Activated T-helper 17 cell treated with anti-CD3 and anti-CD28 coated beads, Interleukin-2, amount 50 U/mL, for 72 hours (primary cell): ENCODE measurements at places on chromosomes 2 and 18. TPM values are rescaled to one million over a fixed set of nuclear protein-coding genes. Genes with fewer than 3 reads are reported as not detected.

DNA sequence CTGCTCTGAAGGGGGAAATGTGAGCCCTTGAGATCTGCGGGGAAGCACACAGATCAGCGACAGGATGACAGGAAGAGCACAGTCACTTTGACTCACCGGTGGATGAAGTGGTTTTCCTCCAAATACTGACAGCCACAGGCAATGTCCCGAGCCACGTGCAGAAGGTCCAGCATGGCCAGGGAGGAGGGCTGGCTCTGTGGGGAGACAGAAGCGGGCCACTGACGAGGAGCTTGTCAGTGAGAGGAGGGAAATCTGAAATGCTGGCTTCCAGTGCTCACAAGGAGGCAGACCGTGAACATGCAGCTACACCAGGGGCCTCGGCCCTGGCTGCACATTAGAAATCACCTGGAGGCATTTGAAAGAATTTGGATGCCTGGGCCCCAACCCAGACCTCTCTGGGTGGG is 98.7 kb downstream of the CLIP4 start:
- no peaks in the 10 kb centered on the region for H3K4me1 ChIP-seq
- H3K36me3 ChIP-seq = no peaks in the 10 kb centered on the region
- H3K27ac ChIP-seq = peak overlapping the region; percentile 31
- no peak for ATAC-seq

DNA sequence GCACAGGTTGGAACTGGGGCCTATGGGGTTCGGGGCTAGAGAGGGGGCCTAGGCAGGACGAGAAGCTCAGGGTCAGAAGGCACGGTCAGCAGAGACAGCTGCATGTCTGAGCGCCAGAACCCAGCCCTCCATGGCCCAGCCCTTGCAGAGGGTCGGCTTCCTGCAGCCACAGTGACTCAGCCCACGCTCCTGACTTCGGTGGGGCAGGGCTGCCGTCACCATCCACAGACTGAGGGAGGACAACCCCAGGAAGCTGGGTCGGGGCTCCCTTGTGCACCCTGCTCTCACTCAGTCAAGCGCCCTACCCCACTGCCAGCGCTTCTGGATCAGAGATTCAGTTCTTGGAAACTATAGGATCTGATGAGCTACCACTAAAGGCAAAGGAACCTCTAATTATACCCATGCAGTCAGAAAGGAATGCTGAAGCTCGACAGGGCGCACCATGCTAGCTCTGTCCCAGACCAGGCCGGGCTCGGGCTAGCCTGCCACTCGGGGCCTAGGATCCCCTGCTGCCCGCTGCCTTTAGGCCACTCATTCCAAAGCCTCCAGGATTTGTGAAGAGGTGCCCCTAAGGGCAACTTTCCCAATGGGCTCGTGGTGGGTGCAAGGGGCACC is 3.0 kb downstream of the ACTR1B start:
- H3K4me3 ChIP-seq = peak overlapping the region; percentile 92
- peaks cover 8% of the 10 kb centered on the region for H3K4me1 ChIP-seq
- H3K27ac ChIP-seq = peak overlapping the region; percentile 97
- peaks cover 80% of the 10 kb centered on the region for H3K36me3 ChIP-seq
- no peak for ATAC-seq

DNA sequence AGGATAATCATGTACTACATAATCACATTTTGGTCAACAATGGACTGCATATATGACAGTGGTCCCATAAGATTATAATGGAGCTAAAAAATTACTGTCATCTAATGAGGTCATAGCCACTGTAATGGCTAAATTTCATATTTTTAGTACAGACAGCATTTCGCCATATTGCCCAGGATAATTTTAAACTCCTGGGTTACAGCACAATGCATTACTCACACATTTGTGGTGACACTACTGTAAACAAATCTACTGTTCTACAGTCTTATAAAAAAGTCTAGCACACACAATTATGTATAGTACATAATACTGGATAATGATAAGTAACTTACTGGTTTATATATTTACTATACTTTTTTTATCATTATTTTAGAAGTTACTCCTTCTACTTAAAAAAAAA is 12.8 kb downstream of the EIF2AK2 start:
- H3K4me3 ChIP-seq = no peak overlapping the region
- H3K4me1 ChIP-seq = peaks cover 5% of the 10 kb centered on the region
- peaks cover 76% of the 10 kb centered on the region for H3K36me3 ChIP-seq
- ATAC-seq = no peak
- H3K27ac ChIP-seq = no peak overlapping the region

DNA sequence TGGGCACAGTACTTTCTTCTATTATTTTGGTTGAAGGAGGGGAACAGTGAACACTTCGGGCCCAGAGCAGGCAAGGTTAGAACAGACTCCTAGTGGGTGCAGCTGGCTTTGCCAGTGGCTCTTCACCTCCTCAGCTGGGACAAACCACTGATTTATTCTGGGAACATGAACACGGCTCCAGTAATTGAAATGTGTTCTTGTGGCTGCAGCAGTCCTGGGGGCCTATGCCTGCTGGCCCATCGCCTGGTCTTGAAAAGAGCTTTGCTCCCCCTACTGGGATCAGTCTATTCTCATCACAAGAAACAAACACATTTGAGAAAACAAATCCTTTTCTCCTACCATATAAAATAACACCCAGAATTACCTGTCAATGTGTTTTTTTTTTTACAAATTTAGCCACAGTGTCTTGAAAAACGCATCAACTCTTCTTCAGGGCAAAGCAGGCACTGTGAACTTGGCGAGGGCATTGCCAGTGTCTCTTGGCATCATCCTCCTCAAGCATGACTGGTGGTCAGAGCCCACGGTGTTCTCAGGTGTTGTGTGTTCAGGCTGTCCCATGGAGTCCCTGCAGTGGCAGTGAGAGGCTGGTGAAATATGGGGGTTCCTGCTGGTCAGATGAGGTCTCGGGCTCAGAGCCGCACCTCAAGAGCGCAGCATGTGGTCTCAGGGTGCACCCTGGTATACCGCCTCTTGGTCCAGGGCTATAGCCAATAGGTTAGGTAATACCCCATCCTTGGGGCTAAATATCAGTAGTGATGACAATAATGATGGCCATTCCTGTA is 51.3 kb downstream of the RNF144A start:
- H3K36me3 ChIP-seq = peaks cover 30% of the 10 kb centered on the region
- no peak for ATAC-seq
- H3K4me3 ChIP-seq = no peak overlapping the region

- no peak within 1 kb of the TSS for H3K27ac ChIP-seq
- H3K27me3 ChIP-seq = peaks cover 46% of the 10 kb centered on the region
- peaks cover 5% of the 10 kb centered on the region for H3K4me1 ChIP-seq
- peaks cover 6% of the 10 kb centered on the region for H3K36me3 ChIP-seq
- H3K4me3 ChIP-seq = peak within 1 kb of the TSS; percentile 83
- ATAC-seq = peak; percentile 42
Observed at GRCh38 chr18:31684279-31685096, at the start of gene B4GALT6. B4GALT6 (minus strand) TSS chr18:31684581; CDS start chr18:31684426, 155 bp downstream.

GRCh38 chr18:45993438-45993837 is 26.3 kb upstream of the EPG5 start:
- no peak overlapping the region for H3K27ac ChIP-seq
- peaks cover 8% of the 10 kb centered on the region for H3K4me1 ChIP-seq
- no peak overlapping the region for H3K4me3 ChIP-seq
- peaks cover 14% of the 10 kb centered on the region for H3K36me3 ChIP-seq

- no peak overlapping the region for H3K4me3 ChIP-seq
- H3K27ac ChIP-seq = no peak overlapping the region
- no peaks in the 10 kb centered on the region for H3K4me1 ChIP-seq
- ATAC-seq = no peak
- no peaks in the 10 kb centered on the region for H3K27me3 ChIP-seq
- no peaks in the 10 kb centered on the region for H3K36me3 ChIP-seq
Observed at GRCh38 chr2:50791271-50791670, 240.7 kb downstream of the NRXN1 start.

DNA sequence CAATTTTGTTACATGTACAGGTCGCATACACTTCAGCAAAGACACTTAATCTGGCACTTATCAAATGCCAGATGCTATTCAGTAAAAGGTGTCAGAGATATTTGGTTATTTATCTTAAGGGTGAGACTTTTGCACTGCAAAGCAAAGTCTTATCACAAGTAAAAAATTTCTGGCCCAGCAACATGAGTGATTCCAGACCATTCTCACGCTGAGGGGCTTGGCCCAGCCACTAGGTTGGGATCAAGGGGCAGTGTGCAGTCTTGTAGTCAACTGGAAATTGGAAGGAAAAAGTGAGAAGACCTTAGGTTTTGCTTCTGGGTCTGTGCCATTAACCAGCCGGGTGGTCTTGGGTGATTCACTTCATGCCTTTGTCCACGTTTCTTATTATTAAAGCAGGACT is 181.6 kb downstream of the RNF144A start:
- no peaks in the 10 kb centered on the region for H3K36me3 ChIP-seq
- H3K27ac ChIP-seq = no peak overlapping the region
- no peaks in the 10 kb centered on the region for H3K27me3 ChIP-seq
- no peaks in the 10 kb centered on the region for H3K4me1 ChIP-seq
- no peak for ATAC-seq
- no peak overlapping the region for H3K4me3 ChIP-seq

DNA sequence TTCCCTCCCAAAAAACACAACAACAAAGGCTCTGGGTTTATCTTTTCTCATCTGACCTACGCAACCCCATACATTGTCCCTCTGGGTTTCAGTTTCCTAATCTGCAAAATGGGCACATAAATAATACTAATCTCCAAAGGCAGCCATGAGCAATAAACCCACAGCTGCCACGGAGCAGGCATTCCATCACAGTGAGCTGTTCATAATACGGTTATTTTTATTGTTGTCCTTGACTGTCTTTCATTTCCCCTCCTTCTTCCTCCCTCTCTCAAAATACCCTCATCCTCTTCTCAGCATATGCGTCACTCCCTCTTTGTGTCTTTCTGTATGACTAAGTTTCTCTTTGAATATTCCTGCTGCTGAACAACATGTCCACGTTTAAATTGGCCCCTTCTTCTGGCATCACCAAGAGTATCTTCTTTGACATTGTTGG is 129.8 kb upstream of the CAB39 start:
- no peaks in the 10 kb centered on the region for H3K27me3 ChIP-seq
- H3K4me3 ChIP-seq = peak overlapping the region; percentile 42
- peak; percentile 95 for ATAC-seq
- peak overlapping the region; percentile 61 for H3K27ac ChIP-seq

DNA sequence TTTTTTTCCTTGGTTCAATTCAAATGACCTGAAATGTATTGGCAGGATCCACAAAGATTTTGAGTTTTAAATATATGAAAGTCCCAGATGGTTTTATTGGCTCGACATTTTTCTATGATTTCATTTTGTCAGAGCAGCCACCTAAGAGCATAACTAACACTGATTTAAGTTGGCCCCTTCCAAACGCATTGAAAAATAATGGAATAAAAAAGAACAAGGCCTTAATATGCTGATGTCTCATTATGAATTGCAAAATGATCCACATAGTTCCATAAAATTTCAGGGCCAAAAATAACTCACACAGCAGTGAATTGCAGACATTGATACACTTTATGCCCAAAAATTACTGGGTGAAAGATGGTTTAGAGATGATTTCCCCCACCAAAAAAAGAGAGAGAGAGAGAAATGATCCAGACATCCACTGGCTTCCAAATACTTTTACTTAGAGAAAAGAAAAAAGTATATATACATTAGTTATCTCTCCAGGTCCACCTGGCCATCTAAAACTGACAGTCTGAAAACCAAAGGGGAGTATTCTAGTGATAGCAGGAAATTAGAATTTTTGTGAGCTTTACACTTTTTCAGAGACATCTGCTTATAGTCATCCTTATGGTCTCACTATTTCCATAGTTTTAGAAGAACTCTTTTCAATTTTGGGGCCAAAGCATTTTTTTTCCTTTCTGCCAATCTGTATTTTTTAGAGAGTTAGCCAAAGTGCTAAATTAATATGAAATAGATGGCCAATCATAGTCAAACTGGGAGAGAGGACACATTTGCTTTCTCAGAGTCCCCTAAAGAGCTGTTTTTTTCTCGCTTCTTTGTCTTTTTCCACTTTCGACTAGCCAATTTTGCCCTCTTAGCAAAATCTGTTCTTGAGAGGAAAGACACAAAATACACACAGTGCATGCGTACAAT is 213.5 kb upstream of the RND3 start:
- H3K4me1 ChIP-seq = no peaks in the 10 kb centered on the region
- H3K27ac ChIP-seq = no peak overlapping the region
- no peaks in the 10 kb centered on the region for H3K36me3 ChIP-seq
- ATAC-seq = no peak
- H3K4me3 ChIP-seq = no peak overlapping the region

DNA sequence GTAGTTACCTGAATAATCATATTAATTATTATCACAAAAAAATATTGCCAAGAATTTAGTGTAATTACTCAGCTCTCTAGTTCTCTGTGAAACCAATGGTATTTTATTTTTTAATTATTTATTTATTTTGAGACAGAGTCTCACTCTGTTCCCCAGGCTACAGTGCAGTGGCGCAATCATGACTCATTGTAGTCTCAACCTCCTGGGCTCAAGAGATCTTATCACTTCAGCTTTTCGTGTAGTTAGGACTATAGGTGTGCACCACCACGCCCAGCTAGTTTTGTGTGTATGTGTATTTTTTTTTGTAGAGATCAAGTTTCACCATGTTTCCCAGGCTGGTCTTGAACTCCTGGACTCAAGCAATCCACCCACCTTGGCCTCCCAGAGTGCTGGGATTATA is 440.4 kb upstream of the CDH20 start:
- ATAC-seq = no peak
- H3K27me3 ChIP-seq = no peaks in the 10 kb centered on the region
- H3K4me3 ChIP-seq = no peak overlapping the region
- H3K4me1 ChIP-seq = no peaks in the 10 kb centered on the region

DNA sequence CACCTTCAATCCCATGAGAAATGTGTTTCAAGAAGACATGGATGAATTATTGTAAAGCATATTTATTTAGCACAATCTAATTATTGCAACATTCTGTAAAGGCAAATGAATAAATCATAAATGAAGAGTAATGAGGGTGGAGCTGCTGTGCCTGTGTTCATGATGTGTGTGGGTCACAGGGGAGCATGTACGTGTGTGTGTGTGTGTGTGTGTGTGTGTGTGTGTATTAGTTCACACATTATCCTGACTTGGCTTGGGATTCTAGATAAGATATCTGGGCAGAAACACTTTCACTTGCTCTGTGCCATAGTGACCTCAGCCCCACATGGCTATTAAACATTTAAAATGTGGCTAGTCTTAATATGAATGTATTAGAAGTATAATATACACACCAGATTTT is 361.8 kb downstream of the ALK start:
- no peak for ATAC-seq
- H3K4me3 ChIP-seq = no peak overlapping the region
- no peaks in the 10 kb centered on the region for H3K36me3 ChIP-seq
- no peaks in the 10 kb centered on the region for H3K4me1 ChIP-seq
- H3K27me3 ChIP-seq = peaks cover 16% of the 10 kb centered on the region

DNA sequence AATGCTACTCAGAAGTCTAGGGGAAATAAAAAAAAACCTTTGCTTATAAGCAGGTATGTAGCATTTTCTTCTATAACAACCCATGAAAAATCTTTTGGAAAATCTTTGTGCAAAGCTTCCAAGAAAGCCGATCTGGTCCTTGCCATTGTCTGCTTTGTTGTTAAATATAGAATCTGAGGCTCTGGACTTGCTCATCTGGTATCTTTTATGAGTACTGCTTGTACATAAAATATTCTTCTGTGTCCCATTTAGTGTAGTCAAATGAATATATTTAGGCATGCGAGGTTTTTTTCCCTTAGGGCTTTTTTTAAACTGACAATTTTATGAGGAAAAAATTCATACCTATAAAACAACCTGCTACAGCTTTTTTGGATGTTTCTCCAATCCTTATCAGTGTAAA is 45.0 kb upstream of the RMND5A start:
- H3K4me3 ChIP-seq = no peak overlapping the region
- H3K36me3 ChIP-seq = no peaks in the 10 kb centered on the region
- H3K27ac ChIP-seq = no peak overlapping the region
- no peaks in the 10 kb centered on the region for H3K27me3 ChIP-seq
- no peak for ATAC-seq
- no peaks in the 10 kb centered on the region for H3K4me1 ChIP-seq

The SPHKAP gene
- total RNA-seq = not detected

The NDC80 gene
- 64.4 TPM for total RNA-seq

The EFR3B gene
- 0.40 TPM for total RNA-seq

The TXNDC9 gene
- total RNA-seq = 18.6 TPM
